ENCODE measurements at places on chromosomes 16 and 17. TPM values are rescaled to one million over a fixed set of nuclear protein-coding genes. Genes with fewer than 3 reads are reported as not detected.

DNA sequence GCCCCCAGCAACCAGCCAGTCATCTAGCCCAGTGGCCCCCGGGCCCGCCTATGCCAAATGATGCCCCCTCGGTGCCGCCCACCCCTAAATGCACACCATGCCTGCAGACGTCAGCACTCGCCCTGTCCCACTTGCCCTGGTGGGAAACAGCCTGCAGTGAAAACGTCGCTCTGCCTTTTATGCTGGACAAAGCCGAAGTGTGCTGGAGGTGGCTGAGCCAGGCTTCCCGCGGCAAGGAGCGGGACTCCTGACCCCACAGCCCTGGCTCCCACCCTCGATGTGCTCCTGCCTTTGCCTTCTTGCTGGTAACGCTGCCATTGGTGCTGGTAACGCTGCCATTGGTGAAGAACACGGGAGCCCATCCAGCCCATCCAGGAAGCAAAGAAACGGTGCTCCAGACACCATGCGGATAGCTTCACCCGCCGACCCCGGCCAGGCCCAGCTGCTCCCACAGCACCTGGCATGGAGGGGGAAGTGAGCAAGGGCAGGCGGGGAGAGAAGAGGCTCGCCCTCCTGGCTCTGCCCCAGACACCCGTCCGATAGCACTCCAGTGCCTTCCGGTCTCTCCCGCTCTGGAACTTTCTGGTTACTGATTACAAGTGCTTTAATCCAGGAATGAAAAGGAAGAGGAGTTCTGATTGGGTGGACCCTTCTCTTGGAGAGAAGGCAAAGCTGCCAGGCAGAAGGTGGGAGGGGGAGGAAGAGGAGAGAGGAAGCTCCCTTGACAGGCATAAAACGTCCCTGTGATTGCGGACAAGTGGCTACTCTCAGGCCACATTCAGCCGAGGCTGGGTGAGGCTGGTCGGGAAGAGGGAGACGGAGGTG is 4.0 kb upstream of the BAIAP2 start:
- no peaks in the 10 kb centered on the region for H3K27me3 ChIP-seq
- DNase-seq, result no peak
- no peak overlapping the region for H3K27ac ChIP-seq
- no peaks in the 10 kb centered on the region for H3K36me3 ChIP-seq
- H3K4me1 ChIP-seq, result peaks cover 4% of the 10 kb centered on the region
- no peak overlapping the region for H3K4me3 ChIP-seq

GRCh38 chr16:50709980-50710379 is 16.6 kb downstream of the NOD2 start:
- DNase-seq, result no peak
- H3K27me3 ChIP-seq, result no peaks in the 10 kb centered on the region
- no peak overlapping the region for H3K4me3 ChIP-seq
- H3K27ac ChIP-seq, result no peak overlapping the region

GRCh38 chr16:11585460-11586377 is 1.0 kb downstream of the LITAF start:
- DNase-seq, result peak; percentile 50
- H3K36me3 ChIP-seq, result no peaks in the 10 kb centered on the region
- peaks cover 3% of the 10 kb centered on the region for H3K4me1 ChIP-seq
- no peaks in the 10 kb centered on the region for H3K27me3 ChIP-seq
- H3K4me3 ChIP-seq, result peak overlapping the region; percentile 86

The SSTR5 gene
- total RNA-seq, result not detected
